ENCODE measurements at places on chromosomes 6 and 20.

GRCh38 chr20:47276851-47277534, 79.5 kb downstream of the ZMYND8 start:
- DNase-seq, result no peak

GRCh38 chr6:87553159-87553765, 36.5 kb downstream of the RARS2 start:
- DNase-seq, result no peak

DNA sequence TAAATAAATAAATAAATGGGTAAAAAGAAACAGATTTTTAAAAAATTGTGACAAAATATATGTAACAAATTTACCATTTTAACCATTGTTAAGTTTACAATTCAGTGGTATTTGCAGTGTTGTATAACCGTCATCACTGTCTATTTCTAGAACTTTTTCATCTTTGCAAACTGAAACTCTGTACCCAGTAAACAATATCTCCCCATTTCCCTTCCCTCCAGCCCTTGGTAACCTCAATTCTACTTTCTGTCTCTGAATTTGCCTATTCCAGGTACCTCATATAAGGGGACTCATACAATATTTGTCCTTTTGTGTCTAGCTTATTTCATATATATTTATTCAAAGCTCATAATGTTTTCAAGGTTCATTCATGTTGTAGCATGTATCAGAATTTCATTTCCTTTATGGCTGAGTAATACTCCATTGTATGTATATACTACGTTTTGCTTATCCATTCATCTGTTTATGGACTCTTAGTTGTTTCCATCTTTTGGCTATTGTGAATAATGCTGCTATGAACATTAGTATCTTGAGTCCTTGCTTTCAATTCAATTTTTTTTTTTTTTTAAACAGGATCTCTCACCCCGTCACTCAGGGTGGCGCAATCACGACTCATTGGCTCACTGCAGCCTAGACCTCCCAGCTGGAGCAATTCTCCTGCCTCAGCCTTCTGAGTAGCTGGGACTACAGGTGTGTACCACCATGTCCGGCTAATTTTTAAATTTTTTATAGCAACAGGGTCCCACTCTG, 8.9 kb downstream of the MANBAL start:
- no peak for DNase-seq

GRCh38 chr20:53937339-53937741, 133.1 kb downstream of the BCAS1 start:
- no peak for DNase-seq

GRCh38 chr20:23278172-23278571, 72.4 kb upstream of the NXT1 start:
- no peak for DNase-seq

- DNase-seq, result no peak
Observed at GRCh38 chr6:18976966-18977365, 589.8 kb downstream of the RNF144B start.

DNA sequence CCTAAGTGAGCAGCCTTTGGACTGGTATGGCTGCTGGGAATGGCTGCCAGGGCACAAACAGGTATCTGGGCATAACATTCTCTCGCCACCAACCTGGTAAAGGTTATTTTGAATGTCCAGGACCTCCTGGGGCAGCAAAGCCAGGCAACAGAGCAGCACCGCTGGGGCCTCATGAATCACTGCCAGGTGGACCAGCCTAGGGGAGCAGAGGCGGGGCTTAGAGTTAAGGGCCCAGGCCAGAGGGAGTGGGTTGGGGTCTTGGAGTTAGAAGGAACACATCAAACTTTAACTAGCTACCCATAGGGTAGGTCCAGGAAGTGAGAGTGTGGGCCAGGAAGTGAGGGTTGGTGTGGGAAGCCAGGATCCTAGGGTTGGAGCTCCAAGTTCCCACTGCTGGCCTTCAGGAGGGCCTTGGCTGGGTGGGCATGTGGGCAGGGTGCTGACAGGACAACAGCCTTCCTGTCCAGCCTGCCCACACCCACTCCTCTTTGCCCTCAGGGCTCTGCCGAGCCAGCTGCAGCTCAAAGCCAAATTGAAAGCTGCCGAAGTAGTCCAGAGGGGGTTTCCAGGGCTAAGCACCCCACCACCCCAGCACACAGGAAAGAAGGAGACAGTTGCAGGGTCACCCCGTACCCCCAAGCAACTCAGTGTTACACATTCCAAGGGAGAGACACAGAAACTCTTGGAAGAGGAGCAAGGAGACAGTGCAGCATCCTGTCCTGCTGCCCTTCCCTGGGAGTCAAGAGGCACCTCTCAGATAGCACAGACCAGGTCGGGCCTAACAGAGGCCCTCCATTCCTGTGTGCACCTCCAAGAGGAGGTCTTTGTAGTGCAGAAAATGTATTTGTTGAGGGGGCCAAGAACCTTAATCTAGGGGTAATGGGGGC, 2.6 kb downstream of the NFKBIE start:
- no peak for DNase-seq

DNA sequence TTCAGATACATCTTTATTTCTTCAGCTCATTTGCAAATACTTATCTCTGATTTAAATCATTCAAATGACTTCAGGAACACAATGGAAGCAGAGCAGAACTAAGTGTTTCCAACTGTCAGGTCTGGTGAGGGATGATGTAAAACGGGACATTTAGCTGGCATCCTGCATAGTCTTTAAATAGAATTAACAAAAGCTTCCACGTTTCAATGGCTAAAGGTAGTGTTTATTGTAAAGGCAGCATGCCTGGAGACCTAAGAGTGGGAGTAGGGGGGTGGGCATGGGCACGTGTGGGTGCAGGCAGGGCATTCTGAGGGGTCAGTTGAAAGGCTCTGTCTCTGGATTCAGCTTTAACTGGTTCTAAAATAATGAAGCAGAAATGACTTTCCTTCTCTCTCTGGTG, 174.9 kb downstream of the PLCB1 start:
- no peak for DNase-seq

GRCh38 chr6:89862698-89863097, 31.6 kb upstream of the GJA10 start:
- DNase-seq, result no peak

GRCh38 chr6:56841381-56841749, 113.5 kb upstream of the BEND6 start:
- DNase-seq, result no peak

- no peak for DNase-seq
Observed at GRCh38 chr6:139753198-139753861, 378.9 kb upstream of the CITED2 start.

DNA sequence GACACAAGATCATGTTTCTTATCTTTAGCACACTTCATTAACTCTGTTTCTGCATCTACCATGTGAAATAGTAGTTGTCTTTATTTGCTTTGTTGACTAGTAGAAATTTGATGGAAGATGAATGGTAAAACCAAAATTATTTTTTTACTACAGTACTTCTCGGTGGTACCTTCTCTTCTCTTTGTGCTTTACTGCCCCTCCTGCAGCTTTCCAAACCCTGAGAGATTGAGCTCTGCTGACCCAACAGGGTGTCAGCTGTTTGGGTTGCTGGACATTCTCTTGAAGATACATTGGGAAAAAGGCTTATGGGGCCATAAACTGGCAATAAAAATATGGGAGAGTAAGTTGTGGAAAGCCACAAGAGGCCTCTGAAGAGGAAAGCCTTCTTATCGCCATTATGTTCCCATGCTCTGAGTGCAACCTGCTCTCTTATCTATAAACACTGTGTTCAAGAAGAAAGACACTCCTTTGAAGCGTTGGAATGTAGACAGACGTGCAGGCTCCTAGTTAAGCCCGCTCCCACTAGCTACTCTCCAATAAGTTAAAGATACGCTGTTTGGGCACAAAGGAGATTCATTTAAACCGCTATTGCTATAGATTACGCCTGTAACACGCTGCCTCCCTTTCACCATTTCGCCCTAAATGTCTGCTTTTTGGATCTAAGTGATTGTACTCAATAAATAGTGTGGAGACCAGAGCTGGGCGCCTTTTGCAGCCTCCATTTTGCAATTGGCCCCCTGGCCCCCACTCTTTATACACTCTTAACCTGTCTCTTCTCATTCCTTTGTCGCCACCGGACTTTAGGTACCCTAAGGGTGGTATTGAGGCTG, 60.1 kb upstream of the PRSS16 start:
- no peak for DNase-seq

- DNase-seq, result no peak
Observed at GRCh38 chr6:151026041-151026663, 160.7 kb downstream of the MTHFD1L start.

DNA sequence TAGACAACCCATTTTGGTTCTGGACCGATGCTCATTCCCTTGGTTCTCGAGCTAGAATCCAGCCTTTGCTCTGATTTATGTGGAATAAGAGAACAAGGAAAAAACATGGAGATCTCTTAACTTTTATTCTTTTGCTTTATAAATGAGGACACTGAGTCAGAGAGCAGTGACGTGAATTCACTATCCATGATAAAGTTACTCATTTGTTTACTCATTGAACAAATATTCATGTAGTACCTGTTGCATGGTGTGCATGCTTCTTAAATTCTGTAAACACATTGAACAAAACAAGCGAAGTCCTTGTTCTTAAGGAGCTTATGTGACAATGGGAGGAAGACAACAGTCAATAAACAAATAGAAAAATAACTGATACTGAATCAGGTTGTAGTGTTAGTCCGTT, 56.9 kb downstream of the BMP2 start:
- DNase-seq, result no peak

DNA sequence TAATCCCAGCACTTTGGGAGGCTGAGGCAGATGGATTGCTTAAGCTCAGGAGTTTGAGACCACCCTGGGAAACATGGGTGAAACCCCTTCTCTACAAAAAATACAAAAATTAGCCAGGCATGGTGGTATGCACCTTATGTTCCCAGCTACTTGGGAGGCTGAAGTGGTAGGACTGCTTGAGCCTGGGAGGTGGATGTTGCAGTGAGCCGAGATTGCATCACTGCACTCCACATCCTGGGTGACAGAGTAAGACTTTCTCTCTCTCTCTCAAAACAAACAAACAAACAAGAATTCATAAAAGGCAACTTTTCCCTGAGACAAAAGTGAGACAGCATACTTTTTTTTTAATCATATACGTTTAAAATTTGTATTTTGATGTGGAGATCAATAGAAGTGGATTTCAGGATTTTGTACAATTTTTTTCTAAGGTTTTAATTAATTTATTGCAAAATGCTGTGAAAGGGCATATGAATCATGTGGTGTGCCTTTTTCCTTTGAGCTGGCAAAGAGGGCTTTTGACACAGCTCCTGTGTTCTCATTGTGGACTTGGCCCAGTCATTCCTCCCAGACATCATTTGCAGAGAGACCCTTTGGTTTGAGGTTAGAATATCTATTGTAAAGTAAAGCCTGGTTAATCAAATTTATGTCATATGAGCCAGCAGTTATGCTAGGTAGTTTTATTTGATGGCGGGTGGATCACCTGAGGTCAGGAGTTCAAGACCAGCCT, 77.1 kb downstream of the TULP4 start:
- DNase-seq, result no peak

- DNase-seq, result no peak
Observed at GRCh38 chr6:22925304-22925835, 356.0 kb downstream of the HDGFL1 start.

GRCh38 chr20:39986173-39986904, 702.7 kb downstream of the MAFB start:
- no peak for DNase-seq

DNA sequence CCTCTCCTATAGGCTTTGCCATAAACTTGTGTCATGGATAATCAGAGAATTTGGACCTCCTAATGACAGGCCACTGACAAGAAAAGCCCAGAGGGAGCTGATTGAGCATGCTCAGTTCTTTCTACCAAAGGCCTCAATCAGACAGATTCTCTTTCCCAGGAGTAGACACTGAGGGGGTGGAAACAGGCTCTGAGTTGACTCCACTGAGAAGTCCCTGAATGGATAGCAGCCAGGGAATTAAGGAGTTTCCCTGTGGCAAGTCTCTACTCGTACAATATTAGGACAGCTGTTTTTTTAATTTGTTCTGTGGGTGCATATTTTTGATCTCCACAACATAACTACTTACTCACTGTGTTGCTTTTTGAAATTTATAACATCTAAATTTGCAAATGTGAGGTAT, 63.3 kb downstream of the SLC16A10 start:
- DNase-seq, result no peak

DNA sequence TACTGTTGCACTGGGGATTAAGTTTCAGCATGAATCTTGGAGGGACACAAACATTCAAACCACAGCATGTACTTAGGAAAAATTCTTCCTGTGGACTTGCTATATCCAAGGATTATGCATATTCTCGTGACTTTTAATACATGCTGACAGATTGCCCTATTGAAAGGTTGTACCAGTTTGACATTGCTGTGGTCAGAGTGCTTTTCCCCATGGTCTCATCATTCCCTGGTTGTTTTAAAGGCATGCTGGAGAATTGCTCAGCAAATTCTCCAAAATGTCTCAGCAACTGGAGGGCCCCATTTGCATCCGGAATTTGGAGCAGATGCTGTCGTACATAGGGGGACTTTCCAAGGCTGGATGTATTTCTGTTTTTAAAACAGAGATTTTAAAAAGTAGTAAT, 7.4 kb downstream of the HECA start:
- no peak for DNase-seq

DNA sequence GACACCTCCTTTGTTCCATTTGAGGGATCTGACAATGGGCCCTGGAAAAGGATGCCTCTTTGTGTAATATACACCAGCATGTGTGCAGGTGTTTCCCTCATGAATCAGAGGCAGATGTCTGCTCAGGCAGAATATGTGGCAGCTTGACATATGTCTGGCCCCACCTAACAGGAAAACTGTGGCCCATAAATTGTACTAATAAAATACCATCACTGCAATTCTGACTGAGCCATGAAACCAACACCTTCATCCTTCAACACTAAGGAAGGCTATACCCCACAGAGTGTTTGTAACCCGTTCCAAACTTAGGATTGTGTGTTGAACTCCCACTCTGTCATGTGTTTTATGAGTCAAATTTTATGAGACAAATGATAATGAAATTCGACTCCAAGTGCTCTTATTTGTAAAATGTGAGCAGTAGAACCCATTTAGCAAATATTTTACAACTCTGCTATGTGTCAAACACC, 22.7 kb downstream of the LAMA4 start:
- DNase-seq, result no peak

- DNase-seq, result no peak
Observed at GRCh38 chr20:20814685-20815084, 102.2 kb upstream of the RALGAPA2 start.

DNA sequence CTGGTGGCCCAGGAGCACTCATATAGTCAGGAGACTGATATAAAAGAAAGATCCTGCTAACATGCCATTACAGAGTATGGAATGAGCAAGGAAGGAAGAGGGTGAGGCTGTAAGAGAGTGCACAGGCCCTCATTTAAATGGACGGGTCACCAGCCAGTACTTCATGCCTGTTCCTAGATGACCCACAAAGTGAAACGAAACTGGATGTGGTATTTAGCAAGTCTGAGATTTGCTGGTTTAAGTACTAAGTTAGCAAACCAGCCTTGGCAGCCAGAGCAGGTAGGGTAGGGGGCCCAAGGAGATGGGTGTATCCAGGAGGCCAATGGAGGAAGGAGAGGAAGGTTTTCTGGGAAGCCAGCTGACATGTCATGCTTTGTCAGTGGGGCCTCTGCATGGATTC, 15.9 kb downstream of the NT5E start:
- DNase-seq, result no peak
